ENCODE measurements at places on chromosomes 12 and 14.

GRCh38 chr12:32089156-32089555, 17.5 kb upstream of the BICD1 start:
- no peak for DNase-seq

GRCh38 chr12:121144416-121144914, 11.8 kb downstream of the P2RX7 start:
- DNase-seq: no peak

DNA sequence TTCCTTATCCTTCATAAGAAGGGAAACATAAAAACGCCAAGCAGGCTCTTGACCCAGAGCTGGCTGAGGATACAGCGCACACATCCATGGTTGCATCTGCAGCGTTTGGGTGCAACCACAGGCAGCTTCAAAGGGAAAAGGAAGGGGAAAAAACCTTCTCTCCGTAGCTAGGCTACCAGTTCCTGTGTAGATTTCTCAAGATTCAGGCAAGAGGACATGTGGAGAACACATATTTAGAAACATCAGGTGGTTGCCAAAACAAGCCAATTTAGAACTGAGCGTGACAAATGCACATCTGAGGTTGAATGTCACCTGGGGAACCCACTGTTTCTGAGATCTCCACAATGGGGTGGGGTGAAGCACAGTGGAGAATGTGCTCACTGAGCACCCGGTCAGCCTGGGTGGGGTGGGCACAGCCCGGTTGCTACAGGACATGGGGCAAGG, 78.3 kb upstream of the BDKRB2 start:
- DNase-seq: no peak

- no peak for DNase-seq
Measured at GRCh38 chr12:108117902-108118301, 11.2 kb upstream of the WSCD2 start.

DNA sequence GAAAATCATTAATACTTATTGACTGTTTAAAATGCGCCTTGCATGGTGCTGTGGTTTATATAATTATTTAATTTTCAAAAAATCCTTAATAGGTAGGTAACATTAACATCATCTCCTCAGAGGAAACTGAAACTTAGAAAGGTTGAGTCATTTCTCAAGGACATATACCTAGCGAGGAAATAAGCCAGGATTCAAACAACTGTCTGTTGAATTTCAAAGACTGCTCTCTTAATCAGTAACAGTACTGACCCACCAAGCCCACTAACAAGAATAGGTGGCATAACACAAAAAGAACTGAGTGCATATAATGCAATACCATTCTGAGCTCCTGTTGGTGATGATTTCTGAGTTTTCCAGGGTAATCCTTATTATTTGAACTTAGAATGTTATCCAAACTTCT, 174.3 kb downstream of the SOX5 start:
- DNase-seq: no peak
